ENCODE measurements at places on chromosomes 2 and 18.

DNA sequence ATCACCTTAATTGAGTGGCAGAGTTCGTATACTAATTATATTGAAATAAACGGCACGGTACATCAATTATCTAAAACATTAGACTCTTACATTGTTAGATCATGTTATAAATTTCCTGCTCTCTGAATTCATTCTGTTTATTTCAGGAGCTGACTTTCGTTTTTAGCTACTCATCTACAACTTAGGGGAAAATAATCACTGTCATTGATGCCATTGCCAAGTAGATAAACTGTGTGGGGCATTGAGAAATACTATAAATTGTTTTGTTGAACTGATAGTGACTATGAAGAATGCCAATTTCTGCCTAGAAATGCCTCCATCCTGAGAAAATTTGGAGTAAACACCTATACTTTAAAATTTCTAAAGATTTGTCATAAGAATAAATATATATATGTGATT is 17.5 kb downstream of the ABCB11 start:
- DNase-seq, result no peak

DNA sequence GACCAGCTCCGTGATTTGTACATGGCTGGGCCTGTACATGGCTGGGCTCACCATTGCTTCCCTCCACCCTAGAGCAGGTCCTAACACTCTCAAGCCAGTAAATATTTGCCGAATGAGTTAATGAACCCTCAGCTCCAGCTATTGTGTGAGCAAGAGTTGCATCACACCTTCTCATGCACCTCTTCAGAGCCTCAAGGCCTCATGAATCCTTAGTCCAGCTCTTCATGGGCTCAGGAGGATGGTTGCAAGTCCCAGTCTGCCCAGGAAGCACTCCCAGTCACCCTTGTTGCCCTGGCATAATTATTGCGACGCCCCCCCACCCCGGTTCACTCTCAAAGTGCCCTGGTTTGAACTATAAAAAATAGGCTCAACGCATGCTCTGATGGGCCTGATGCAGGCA is 30.1 kb upstream of the GNAL start:
- DNase-seq, result no peak

DNA sequence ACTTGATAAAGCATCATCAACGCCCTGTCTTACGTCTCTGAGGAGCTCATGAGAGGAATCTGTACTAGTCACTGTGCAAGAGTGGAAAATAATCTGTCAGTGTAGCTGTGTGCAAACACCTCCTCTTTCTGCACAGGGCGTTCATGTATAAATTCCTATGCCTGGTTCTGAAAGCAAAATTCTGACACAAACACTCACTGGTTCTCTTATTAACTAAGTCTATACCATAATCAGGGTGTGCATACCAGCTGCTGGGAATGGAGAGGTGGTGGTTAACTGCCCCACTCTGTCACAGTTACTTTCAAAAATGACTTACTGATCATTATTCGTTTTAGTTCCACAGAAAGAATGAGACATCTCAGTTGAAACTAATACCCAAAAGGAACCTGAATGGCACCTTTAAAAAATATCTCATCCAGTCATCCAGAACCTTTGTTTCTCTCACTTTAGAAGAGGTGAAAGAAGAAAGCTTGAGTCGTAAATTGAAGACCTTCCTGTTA is 35.7 kb downstream of the STK39 start:
- no peak for DNase-seq

GRCh38 chr2:48221846-48222516 is 308.0 kb upstream of the STON1 start:
- no peak for DNase-seq

- no peak for DNase-seq
Observed at GRCh38 chr2:192023006-192023405, 171.7 kb downstream of the TMEFF2 start.

DNA sequence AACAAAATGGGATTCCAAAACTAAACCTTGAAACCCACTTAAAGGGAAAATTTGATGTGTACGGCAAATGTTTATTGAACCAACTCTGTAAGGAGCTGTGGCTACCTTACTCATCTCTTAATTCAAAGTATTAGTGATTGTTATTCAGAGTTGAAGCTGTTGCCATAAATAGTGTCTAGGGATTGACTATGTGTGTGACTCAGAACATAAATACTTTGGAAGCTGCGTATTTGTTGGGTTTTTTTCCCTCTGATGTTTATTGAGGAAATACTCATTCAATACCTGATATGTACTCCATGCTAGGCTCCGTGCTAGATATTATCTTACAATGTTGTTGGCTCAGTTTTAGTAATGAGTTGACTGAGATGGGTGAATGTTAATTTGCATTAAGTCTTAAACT is 90.4 kb downstream of the PTRHD1 start:
- DNase-seq, result no peak

- no peak for DNase-seq
Observed at GRCh38 chr18:45103319-45104048, 422.8 kb downstream of the SETBP1 start.

DNA sequence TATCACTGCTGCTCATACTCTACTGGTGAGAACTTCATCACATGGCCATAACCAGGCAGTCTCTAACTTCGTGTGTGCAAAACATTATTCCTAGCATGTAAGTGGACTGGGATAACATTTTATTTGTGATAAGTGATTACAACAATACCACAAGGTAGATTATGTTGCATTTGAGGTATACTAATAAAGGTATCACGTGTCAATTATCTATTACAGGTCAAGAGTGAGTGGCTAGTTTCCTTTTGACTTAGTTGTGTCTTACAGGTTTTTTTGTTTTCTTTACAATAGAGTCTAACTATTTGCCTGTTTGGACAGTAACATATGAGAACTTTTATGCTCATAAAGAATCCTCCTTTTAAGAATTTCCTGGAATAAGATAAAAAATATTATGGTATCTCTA is 67.2 kb upstream of the DSC1 start:
- no peak for DNase-seq

DNA sequence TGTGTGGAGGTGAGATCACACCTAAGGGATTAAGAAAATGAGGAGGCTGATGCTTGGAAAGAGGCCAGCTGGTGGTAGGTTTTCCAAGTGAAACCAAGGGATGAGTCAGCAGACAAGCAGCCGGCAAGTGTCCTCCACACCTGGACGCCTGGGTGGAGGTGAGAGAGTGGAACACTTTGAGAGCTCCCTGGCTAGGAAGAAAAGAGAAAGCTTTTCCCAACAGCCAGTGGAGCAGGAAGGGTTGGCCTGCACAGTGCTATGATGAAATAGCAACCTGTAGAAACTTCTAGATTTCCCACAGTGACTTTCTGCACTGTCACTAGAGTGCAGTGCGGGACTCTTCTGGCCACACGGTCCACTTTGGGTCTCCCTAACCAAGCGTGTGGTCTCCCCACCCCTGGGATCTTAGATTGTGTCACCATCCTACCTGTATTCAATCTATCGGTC is 19.6 kb upstream of the IL37 start:
- no peak for DNase-seq

- no peak for DNase-seq
Observed at GRCh38 chr2:174666845-174667244, 69.2 kb upstream of the WIPF1 start.

GRCh38 chr2:78532762-78533379 is 492.6 kb upstream of the REG3G start:
- no peak for DNase-seq

DNA sequence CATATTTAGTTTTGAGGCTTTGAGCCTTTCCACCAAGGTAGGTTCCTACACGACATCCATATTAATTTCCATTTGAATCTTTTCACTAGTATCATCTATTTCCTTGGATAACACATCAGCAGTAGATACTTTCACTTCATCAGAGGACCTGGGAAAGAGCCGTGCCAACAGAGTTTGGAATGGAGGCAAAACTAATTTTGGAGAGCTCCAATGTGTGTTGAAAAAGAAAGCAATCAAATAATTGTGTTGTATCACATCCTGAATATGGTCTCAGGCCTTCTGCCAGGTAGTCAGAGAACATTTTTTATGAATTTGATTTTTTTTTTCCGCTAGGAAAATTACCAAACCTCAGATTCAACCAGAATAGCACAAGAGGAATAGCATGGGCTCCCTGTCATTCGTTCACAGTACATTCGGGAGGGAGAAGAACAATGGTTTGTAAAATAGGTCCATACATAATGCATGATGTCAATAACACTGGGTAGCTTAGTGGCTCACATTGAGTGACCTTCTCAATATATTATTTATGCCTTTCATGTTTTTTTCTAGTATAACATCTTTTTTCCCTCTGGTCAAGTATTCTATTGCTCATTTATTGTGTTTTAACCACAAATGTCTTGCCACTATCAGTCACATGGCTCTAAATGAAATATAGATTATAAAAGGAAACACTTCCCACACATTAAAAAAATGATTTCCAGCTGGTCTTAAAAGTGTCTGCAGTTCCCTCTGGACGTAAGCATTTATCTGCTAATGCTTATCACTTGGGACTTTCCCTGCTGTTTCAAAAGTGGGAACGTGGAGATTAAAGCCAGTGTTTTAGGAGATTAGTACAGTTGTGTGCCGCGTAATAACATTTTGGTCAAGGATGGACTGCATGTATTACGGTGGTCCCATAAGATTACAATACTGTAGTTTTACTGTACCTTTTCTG is 68.6 kb upstream of the RAPH1 start:
- DNase-seq, result no peak

GRCh38 chr2:229273723-229274338 is 2.7 kb upstream of the PID1 start:
- DNase-seq, result peak; percentile 74

- no peak for DNase-seq
Observed at GRCh38 chr18:79753391-79753851, 44.3 kb upstream of the KCNG2 start.

DNA sequence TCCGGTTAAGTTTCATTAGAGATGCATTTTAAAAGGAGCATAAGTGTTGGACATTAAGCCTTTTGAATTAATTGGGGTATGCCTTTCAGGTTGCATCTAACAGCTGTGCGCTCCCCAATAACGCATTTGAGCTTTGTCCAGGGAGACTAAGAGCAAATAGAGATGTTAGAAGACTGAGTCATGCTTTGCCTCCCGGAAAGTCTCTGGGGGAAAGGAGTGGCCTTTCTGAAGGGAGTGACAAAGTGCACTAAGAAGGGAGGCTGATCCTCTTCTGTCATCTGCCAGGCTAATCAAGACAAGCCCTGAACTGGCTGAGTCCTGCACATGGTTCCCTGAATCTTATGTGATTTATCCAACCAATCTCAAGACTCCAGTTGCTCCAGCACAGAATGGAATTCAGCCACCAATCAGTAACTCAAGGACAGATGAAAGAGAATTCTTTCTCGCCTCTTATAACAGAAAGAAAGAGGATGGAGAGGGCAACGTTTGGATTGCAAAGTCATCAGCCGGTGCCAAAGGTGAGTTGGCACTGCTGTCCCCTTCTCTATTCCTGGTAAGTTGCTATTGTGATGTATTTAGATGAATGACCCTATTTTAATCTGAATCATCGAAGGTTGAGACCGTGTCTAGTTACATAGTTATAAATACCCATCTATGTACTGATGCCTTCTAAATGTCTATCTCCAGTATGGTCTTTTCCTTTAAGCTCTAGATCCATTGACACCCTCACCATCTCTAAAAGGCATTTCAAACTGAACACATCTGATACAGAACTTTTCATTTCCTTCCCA is 12.1 kb downstream of the TTL start:
- DNase-seq, result peak; percentile 25

DNA sequence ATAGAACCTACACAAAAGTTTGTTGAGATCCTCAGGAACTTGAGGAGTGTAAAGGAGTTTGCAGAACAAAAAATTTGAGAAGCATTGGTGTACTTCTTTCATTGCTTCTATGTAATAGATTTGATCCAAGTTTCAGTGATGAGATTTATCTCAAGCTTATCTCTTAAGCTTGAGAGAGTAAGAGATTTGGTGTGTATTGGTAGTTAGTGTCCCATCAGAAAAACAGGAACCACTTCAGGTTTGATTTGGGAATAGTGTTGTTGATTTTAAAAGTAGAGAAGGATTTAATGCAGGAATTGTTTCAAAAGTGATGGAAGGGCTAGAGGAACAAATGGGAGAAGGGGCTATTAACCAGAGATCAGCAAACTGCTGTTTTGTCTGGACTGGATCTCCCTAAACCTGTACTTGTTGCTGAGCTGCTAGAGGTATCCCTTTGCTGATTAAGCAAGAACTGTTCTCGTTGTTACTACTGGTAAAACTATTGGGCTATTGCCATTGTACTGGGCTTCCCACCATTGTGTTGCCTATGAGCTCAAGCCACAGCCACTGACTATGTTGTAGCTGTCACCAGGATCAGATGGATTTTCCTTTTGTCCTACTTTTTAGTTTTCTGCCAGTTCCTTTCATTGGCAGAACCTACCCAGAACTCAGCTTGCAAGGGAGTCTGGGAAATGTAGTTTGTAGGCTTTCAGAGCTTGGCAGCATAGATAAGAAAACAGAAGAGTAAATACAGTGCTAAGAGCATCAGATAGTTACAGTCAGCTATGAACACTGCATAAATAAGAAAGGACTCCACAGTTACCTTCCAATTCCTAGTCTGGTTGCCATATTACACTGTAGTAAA is 39.3 kb downstream of the RAB10 start:
- peak; percentile 62 for DNase-seq

GRCh38 chr2:70995426-70995729 is 705 bp upstream of the TEX261 start:
- DNase-seq, result no peak

DNA sequence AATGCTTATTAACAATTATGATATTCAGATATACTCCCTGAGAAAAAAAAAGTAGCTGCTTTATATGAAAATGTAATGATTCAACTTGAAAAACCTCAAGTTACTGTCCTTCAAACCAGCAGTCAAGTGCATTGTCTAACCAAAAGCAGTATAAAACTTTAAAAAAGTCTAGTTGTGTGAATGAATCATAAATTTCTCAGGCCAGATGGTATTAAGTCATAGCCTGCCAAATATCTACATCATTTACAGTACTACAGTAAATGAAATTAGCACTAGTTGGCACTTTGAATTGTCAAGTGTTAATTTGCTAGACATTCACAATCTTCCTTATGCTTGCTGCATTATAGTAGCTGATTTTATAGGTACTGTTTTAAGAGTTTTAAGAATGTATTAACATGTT is 85.9 kb downstream of the CBLN2 start:
- no peak for DNase-seq

All from adrenal gland (tissue), 19 donors.